ENCODE measurements at places on chromosomes 4 and X.

- DNase-seq, result no peak
These were observed 81.8 kb downstream of the SRPX start for GRCh38 chrX:38138900-38139299.

- DNase-seq, result peak; percentile 47
These were observed 812 bp downstream of the FAT1 start for GRCh38 chr4:186722796-186723291.

- no peak for DNase-seq
These were observed 72.6 kb downstream of the EPHA5 start for GRCh38 chr4:65597697-65598096.

DNA sequence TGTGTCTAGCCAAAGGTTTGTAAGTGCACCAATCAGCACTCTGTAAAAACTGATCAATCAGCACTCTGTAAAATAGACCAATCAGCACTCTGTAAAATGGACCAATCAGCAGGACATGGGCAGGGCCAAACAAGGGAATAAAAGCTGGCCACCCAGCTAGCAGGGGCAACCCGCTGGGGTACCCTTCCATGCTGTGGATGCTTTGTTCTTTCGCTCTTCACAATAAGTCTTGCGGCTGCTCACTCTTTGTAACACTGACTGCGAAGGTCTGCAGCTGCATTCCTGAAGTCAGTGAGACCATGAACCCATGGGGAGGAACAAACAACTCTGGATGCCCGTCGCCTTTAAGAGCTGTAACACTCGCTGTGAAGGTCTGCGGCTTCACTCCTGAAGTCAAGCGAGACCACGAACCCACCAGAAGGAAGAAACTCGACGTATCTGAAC is 14.3 kb downstream of the HNRNPDL start:
- no peak for DNase-seq

- no peak for DNase-seq
These were observed 144.8 kb upstream of the TTC29 start for GRCh38 chr4:147090486-147090885.

DNA sequence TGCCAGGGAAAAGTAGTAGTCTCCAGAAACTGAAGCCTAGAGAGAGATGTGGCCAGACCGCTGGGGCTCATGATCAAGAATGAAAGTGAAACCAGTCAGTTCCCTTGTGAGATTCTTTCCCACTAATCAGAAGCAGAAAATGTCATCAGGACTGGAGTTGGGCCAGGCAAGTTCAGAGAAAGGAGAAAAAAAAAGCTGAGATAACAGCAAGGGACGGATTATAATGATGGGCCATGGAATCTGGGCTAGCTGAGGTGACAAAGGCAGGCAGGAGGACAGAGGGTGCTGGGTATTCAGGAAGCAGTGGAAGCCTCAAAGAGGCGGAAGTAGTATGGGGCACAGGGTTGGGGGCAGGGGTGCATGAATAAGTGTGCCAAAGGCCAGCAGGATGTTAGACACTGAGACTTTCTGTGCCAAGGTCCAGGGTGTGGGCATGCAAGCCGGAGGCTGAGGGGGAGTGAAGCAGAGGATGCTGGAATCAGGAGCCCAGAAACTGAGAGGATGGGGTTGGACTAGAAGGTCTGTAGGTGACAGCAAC is 2.5 kb downstream of the CXorf38 start:
- DNase-seq, result peak; percentile 86

DNA sequence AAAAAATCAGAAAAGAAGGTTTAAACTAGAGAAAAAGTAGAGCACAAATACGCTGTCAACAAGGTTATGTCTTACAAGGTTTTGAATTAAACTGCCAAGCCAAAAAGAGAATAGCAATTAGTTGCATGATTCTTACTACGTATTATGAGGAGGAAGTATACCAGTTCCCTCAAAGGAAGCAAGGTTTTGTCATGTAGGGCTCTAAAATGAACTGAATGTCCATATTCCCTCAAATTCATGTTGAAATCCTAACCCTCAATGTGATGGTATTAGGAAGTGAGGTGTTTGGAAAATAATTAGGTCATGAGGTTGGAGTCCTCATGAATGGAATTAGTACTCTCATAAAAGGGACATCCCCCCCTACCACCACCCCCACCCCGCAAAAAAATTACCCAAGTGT is 201.0 kb downstream of the FBXW7 start:
- DNase-seq, result no peak

- no peak for DNase-seq
These were observed 524.1 kb downstream of the IL15 start for GRCh38 chr4:142160509-142160908.

DNA sequence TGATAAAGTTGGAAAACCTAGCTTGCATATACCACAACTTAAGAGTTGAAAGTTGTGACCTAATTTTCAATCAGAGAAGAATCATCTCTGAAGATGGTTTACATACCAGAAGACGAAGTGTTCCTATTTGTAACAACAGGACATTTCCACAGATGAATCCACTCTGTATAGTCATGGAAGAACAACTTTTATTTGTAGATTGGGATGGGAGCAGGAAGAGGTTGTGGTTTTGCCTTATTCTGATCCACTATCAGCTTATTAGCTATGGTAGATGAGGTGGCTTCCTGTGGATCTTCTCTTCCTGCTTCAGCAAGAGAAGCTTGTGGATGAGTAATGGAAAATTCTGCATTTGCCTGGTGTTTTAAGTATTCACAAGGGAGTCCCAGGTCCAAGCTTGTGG is 18.6 kb upstream of the SUPT20HL1 start:
- peak; percentile 87 for DNase-seq

GRCh38 chr4:52932591-52933470 is 70.7 kb downstream of the RASL11B start:
- no peak for DNase-seq

- peak; percentile 94 for DNase-seq
These were observed at the start of gene APBB2 for GRCh38 chr4:41214136-41214824. Gene APBB2 (minus strand): TSS chr4:41214542. CDS start chr4:41033254, 181,288 bp downstream.

DNA sequence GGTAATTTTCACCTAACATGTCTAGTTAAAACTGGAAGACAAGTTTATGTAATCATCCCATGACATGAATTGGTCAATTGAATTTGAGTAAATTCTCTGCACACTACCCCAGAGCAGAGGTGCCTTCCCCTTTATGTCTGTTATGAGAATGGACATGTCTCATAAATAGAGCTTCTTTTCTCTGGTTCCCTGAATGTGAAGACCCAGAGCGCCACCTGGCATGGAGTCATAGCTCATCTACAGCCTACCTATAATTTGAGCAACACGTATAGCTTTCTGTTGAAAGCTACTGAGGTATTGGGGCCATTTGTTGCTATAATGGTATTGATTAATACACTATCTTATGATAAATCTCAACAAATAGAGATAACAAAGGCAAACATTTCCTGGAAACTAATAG is 626.5 kb upstream of the GALNTL6 start:
- DNase-seq, result no peak

DNA sequence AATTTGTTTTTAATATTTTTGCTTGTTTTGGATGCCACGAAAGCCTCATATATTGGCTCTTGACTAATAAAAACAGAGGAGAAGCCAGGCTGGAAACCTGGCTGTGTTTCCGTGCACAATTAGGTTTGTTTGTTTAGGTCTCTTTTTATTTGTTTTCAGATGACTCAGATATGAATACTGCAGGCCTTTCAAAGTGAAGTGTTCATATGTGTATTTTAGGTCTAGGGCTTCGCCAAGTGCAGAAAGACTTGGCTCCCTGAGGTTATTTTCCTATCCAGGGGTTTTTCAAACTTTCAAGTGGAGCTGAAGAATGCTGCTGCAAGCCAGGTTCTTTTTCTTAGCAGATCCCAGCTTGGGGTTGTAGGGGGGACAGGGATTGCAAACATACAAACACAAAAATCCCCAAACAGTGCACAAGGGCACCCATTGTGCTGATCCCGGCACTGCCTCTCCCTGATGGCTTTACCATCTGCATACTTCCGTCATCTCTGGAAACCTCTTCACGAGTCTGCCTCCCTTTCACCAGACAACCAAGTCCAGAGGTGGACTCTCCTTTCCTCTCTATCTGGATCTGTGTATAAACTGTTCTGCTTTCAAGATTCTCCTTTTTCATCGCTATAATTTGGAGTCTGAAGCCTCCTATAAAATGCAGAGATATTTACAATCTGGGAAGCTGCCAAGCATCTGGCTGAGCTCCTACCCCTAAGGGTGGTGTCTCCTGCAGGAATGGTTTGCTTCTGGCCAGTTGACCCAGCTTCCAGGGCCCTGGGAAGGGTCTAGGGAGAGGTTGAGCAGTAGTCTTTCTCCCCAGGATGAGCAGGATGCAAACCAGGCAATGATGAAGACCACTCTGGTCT is 108.6 kb downstream of the SMIM20 start:
- peak; percentile 76 for DNase-seq

- DNase-seq, result peak; percentile 97
These were observed 14.7 kb upstream of the ANXA5 start for GRCh38 chr4:121711263-121712000.

GRCh38 chrX:131830400-131831184 is 192.5 kb upstream of the STK26 start:
- DNase-seq, result peak; percentile 90

DNA sequence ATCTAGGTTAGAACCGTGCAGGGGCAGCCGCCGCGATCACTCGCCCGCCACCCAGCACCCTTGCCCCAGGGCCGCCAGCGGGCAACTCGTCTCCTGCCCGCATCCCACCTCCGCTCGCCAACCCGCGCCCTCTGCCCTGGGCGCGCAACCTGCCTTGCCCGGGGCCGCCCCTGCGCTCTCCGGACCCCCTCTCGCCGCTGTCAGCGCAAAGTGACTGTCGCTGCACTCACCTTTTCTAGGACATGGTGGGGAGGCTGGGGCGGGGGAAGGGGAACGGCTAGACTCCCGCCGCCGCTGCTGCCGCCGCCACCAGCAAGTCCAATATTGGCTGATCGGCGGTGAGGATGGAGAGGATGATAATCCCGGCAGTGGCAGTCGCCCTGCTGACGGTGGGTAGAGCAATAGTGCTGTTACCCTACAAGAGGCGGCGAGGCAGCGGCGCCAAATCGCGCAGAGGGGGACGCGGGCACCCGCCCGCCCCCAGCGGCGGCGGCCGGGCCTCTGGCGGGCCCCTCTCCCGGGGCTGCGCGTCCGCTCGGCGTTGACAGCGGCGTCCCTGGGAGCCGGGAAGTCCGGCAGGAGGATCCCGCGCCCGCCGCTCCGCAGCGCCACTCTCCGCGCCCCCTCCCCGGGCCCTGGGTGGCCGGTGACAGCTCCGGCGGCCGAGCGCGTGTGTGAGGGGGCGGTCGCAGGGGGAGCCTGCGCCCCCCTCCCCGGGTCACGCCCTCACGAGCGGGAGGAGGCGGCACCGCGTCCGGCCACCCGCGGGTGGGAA is 2.3 kb upstream of the NR3C2 start:
- no peak for DNase-seq

GRCh38 chr4:149891426-149891825 is 75.8 kb upstream of the IQCM start:
- DNase-seq, result no peak

DNA sequence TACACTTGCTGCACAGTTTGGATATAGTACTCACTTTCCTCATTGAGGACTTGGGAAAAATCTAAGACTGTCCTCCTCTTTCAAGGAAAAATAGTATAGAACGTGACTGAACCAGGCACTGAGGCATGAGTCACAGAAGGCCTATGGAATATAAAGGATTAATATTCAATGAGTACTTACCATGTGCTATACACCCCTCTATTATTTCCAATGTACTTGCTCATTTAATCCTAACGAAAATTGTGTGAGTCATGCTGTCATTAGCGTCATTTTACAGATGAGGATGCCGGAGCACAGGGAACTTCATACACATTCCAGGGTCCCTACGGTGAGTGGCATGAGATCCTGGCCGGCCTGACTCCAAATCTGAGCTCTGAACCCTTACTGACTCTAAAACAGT is 2136.2 kb upstream of the TENM3 start:
- DNase-seq, result no peak

DNA sequence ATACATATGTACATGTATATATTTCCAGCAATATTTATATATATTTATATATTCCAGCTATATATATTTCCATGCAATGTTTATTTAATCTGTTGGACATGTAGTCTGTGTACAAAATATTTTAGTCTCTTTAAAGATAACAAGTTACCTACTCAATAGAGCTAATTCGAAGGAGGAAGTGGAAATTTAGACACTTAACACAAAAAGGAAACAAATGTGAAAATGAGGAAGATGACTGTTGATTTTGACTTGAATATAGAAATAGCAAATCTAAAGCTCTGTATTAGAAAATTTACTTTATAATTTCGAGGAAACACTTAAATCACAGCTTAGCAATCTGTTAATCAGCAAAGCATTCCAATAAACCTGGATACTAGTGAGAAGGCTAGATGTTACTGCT is 1064.4 kb downstream of the PCDH7 start:
- no peak for DNase-seq

- no peak for DNase-seq
These were observed 391.0 kb upstream of the MAGEB2 start for GRCh38 chrX:29824176-29824906.

- peak; percentile 38 for DNase-seq
These were observed 10.6 kb downstream of the RS1 start for GRCh38 chrX:18661273-18661672.

DNA sequence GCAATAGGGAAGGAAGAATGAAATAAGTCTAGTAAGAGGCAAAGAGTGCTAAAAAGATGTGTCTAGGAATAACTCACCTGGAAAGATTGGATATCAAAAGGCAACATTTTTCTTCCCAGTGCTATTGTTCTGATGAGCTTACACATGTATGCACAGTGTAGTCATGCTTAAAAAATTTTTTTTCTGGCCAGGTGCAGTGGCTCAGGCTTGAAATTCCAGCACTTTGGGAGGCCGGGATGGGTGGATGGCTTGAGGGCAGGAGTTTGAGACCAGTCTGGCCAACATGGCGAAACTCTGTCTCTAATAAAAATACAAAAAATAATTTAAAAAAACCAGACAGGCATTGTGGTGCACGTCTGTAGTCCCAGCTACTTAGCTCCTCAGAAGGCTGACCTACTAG is 795.8 kb upstream of the IGFBP7 start:
- DNase-seq, result no peak

DNA sequence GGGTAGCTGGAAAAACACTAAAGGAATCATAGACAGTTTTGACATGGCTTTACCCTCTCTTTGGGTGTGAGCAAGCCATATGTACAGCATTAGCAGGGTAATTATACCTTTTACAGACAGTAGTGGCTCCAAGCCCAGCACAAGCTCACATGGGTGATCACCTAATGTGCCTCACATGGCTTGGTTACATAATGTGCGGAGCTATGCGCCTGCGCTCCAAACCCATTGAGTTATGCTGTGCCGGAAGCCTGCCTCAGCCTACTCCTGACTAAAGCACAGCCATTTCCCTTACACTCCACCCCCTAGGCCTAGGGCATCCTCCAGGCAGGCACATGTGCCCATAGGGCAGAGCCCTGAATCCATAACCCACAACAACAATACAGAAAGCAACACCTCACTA is 6.5 kb upstream of the TSPAN5 start:
- DNase-seq, result no peak

DNA sequence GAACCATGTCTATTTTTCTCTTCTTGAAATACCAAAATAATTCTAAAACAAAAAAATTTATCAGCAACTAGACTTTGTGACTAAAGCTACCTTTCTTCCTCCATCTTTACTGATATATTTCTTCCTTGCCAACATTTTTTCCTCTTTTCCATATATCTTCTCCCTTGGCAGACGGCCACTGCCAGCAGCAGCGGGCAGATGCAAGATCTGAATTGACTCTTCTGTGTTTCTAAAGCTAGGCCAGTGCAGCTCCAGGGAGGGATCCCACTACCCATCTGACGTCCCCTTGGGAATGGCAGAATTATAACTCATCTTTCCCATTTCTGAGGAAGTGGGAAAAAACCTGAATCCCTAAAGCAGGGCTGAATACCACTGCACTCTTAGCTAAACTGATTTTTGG is 206.4 kb downstream of the NR3C2 start:
- no peak for DNase-seq

- no peak for DNase-seq
These were observed 3.5 kb downstream of the GLRB start for GRCh38 chr4:157079441-157079840.

Measured in RPMI7951 (cell line).